ENCODE measurements at places on chromosomes 6 and 20. TPM values are rescaled to one million over a fixed set of nuclear protein-coding genes. Genes with fewer than 3 reads are reported as not detected.

Gene RNF39
- not detected for total RNA-seq

Gene CD93
- total RNA-seq: 85.5 TPM

Gene IP6K3
- not detected for total RNA-seq

Gene GPX6
- total RNA-seq: not detected

Gene HLA-DOB
- total RNA-seq: 6.6 TPM

Gene HSPA1A
- 16.6 TPM for total RNA-seq

Gene SMLR1
- total RNA-seq: not detected

Gene ATP9A
- total RNA-seq: 2.3 TPM

Gene BACH2
- 37.6 TPM for total RNA-seq

Gene SLC12A5
- 0.10 TPM for total RNA-seq

Gene EPHA7
- total RNA-seq: under 0.01 TPM

Gene OR2B6
- not detected for total RNA-seq
